Stimulated activated CD8-positive, alpha-beta memory T cell treated with anti-CD3 and anti-CD28 coated beads, Interleukin-4, amount 100 ng/mL, for 1 hour (primary cell): ENCODE measurements at places on chromosomes 1 and 21.

- no peak for DNase-seq
These were observed 32.1 kb downstream of the DYRK1A start for GRCh38 chr21:37398697-37399096.

- DNase-seq: peak; percentile 45
These were observed 19.7 kb upstream of the RBBP5 start for GRCh38 chr1:205141236-205142101.

DNA sequence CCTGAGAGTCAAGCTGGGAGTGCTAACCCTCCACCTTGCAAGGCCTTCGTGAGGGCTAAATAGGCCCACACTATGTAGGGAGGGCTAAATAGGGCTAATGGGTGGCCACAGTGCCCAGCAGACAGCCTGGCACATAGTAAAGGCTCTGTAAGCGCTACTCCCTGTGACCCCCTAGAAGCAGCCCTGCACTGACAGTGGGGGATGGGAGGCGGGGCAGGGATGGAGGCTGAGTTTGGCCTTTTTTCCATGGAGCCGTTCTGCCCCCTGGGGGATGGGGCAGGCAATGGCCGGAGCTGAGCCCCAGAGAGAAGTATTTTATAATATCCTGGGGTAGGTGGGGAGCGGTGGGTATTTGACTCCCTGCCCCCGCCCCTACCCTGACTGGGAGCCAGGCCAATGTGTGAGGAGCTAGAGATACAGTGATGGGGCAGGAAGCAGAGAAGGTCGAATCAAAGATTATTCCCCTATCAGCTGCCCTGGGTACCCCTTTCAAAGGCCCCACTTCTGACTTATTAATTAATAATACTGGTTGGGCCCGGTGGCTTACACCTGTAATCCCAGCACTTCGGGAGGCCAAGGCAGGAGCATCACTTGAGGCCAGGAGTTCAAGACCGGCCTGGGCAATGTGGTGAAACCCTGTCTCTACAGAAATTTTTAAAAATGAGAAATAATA, 42.3 kb downstream of the LACTBL1 start:
- DNase-seq: no peak

GRCh38 chr1:155079210-155079486, 511 bp downstream of the EFNA3 start:
- DNase-seq: no peak

GRCh38 chr1:248926401-248927182, 20.6 kb downstream of the PGBD2 start:
- no peak for DNase-seq

- no peak for DNase-seq
These were observed 56.1 kb downstream of the GADD45A start for GRCh38 chr1:67741121-67741520.

- no peak for DNase-seq
These were observed 579 bp upstream of the TENT5C start for GRCh38 chr1:117605164-117605773.

DNA sequence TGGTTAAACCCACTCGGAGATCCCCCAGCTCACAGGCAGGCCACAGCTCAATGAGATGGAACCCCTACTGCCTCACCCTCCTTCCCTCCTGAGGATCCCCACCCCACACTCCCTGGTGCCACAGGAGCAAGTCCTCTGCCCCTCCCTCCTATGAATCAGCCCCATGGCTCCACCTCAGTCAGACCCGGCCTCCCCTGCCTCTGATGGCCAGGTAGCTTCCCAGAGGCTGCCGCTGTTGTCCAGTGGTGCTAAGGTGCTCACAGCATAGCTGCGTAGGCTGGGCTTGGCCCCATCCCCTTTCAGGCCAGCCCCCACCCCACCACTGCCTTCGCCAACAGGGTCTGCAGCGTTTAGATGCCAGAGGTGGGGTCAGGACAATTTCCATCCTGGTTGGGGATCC, 98.5 kb upstream of the IGSF21 start:
- no peak for DNase-seq

GRCh38 chr1:10888791-10889649, 92.6 kb upstream of the CASZ1 start:
- no peak for DNase-seq

DNA sequence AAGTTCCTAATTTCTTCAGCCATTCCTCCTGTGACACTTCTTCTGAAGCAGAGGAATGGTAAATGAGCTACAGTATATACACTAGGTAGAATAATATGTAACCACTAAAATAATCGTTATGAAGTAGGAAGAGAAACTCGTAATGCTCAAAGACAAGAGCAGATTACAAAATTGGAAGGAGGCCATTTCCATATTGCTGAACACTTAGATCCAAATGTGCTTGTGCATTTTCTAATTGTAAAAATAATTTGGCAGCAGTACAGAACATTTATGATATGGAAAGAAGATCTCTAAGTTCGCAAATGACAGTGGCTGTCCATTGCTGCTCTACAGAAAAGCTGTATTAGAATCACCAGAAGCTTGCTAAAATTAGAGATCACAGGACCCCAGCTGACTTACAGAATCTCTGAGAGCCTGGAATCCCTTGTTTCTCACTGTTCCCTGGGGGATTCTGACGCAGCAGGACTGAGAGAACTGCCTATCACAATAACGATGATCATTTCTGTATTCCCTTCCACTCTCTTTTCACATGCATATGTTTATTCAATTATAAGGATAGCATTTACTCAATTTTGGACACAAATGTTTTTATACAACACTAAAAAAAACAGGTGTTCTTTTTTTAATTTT, 242.1 kb downstream of the OMA1 start:
- DNase-seq: no peak

DNA sequence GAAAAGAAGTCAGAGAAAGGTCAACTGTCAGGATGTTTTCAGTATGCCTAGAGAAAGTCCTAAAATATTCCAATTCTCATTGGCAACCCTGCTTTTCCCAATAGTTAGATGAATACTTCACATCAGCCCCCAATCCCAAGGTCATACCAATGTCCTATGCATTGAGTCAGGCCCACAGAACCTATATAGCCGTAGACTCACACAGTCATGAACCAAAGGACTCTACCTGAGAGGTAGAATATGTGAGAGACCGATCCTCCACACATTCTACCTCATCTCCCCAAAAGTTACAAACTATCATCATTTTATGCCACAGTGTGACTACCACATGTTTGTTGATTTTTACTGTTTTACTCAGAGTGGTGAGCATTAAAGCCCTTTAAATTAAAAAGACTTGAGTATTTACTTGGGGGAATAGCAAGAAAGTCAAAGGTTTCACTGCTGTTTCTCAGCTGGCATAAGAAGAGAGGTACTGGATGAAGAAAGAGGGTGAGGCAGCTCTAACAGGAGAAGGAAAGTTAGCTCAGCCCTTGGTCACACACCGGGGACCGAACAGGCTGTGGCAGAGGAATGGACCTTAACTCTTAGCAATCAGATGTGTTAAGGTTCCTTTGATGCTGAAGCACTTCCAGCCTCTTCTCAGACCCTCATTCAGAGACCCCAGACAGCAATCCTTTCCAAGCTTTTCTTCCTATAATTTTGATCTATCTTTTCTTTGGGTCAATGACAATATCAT, 937 bp downstream of the CD48 start:
- DNase-seq: no peak

GRCh38 chr1:110188035-110188618, 22.0 kb upstream of the KCNC4 start:
- DNase-seq: no peak

- no peak for DNase-seq
These were observed 63.6 kb downstream of the GADD45A start for GRCh38 chr1:67748630-67749029.

DNA sequence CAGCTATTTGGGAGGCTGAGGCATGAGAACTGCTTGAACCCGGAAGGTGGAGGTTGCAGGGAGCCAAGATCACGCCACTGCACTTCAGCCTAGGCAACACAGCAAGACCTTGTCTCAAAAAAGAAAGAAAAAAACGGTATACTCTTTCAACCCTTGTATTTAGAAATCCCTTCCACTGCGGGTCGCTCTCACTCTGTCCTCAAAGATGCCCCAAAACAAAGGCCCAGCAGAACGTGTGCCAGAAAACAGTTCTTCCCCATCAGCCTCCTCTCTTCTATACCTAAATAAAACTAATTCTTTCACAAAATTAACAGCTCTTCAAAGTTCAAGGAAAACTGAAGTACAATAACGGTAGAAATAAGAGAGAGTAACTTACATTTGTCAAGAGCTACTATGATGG, 13.2 kb downstream of the SETD4 start:
- DNase-seq: no peak
